A549 treated with GW870086 at 1 μM for 4 hours (cell line): ENCODE measurements at places on chromosomes 4 and X. TPM values are rescaled to one million over a fixed set of nuclear protein-coding genes. Genes with fewer than 3 reads are reported as not detected.

The DMRTC1B gene
- not detected in 5 replicates for total RNA-seq

The MMRN1 gene
- not detected in 5 replicates for total RNA-seq

The ZNF711 gene
- total RNA-seq: 0.53 to 1.0 TPM (median 0.80 TPM) in 5 replicates

The S100G gene
- total RNA-seq: not detected in 5 replicates

The ARFIP1 gene
- 12.6 to 17.3 TPM (median 15.9 TPM) in 5 replicates for total RNA-seq

The USP9X gene
- total RNA-seq: 26.7 to 31.0 TPM (median 29.9 TPM) in 5 replicates

The HOPX gene
- not detected in 5 replicates for total RNA-seq

The INTS12 gene
- 13.2 to 16.2 TPM (median 15.4 TPM) in 5 replicates for total RNA-seq

The ARHGEF38 gene
- not detected in 5 replicates for total RNA-seq

The ARAF gene
- 42.9 to 60.7 TPM (median 57.8 TPM) in 5 replicates for total RNA-seq

The CACNA1F gene
- total RNA-seq: not detected in 5 replicates
